ENCODE measurements at places on chromosomes 4 and X.

- DNase-seq: no peak
Measured at GRCh38 chrX:153209347-153209746, 30.3 kb downstream of the MAGEA1 start.

- DNase-seq: no peak
Measured at GRCh38 chrX:30938295-30938694, 49.2 kb upstream of the TAB3 start.

- no peak for DNase-seq
Measured at GRCh38 chr4:94970650-94971049, 212.9 kb downstream of the BMPR1B start.

DNA sequence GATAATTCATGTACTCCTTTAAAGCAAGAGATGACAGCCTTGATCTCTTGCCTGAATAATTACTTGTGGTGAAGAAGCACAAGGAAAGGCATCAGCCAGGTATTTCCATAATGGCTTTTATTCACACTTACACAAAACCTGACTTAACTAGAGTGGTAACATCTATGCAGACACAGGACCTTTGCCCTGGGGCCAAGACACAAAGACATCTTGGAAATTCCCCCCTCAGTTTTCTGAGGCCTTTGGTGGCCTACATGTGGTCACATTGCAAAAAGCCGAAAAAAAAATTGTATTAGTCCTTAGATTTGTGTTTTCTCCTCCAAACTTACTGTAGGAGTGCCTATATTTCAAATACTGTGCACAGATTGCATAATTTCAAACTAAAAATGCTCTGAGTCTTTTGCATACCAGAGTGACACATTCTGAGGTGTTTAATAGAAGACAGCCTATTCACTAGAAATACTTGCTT is 172.4 kb downstream of the PDGFC start:
- no peak for DNase-seq

DNA sequence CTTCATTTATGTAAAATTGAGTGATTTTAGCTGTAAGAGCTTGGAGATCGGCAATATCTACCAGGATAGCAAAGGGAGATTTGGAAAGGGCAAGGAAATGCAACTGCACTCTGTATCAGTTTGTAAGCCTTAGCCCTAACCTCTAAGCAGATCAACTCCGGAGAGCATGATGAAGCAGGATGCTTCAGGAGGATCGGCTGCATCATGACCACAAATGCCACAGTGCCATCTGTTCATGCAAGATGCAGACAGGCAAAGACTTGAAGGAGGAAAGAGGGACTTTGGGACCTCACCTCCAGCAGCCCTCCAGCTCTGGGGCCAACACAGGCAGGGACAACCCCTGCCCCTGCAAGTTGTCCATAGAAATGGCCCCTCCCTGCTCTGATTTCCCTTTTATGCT is 377.6 kb upstream of the GATB start:
- DNase-seq: no peak

DNA sequence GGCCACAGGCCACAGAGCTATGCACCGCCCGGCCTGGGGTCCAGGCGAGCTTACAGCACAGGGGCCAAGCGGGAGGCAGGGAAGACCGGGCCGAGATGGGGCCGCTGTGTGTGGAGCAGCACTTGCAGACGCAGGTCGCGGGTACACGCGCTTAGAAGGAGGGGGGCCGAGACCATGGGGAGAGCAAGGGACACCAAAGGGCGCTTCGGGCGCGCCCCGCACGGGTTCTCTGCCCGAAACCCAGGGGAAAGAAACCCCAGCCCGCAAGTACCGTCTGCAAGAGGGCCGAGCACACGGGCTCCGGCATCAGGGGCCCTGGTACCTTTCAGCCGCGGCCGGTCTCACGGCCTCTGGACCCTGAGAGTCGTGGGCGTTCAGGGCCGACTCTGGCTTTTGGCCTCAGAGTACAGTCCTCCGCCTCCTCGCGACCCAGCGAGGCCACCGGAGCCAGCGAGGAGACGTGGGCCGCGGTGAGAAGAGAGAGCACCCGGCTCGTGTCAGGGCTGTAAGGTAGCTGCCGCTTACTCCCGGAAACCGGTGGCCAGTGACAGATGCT is 342 bp downstream of the EOLA2 start:
- no peak for DNase-seq

Measured in GM19239 (cell line).